ENCODE measurements at places on chromosomes 4 and X.
A peak's percentile ranks its signal among the peaks of the same experiment; 100 is the strongest.

GRCh38 chr4:66279084-66279483 lies 608.8 kb upstream of the EPHA5 start:
- DNase-seq: no peak

GRCh38 chr4:108045687-108046024 lies 56.0 kb downstream of the HADH start:
- DNase-seq: no peak

GRCh38 chr4:159272273-159273140 lies 169.6 kb downstream of the RAPGEF2 start:
- DNase-seq: no peak

GRCh38 chr4:73275318-73275654 lies 16.7 kb upstream of the ANKRD17 start:
- no peak for DNase-seq

DNA sequence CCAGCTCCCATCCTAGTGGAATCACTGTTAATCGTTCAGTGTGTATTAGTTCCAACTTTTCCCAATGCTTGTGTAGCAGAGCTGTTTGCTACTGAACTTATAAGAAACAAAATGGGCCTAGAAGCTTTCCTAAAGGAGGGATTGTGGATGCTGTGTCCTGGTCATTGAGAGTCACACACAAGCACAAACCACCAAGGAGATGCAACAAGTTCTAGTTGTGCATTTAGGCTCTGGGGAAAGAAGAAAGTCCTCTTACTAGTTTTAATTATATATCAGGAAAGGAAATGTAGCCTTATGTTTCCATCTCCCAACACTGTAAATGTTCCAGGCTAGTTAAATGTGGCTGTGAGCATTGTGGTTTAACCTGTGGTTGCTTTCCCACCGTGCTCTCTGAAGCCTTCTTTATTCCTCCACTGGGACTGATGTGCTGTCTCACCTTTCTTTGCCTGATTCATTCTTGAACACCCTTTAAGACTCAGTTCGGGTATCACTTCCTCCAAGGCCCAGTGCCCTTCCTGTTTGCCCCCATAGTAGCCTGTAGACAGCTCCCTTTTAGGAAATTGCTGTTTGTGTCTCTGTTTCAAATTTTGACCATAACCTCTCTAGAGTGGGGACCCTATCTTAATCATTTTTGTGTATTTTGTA lies 34.3 kb downstream of the ATP10D start:
- no peak for DNase-seq

GRCh38 chr4:41822325-41822724 lies 73.8 kb upstream of the PHOX2B start:
- DNase-seq: no peak

GRCh38 chr4:37615720-37616063 lies 70.5 kb downstream of the RELL1 start:
- no peak for DNase-seq

- no peak for DNase-seq
These were observed 115.4 kb downstream of the PTTG2 start for GRCh38 chr4:38075370-38076152.

GRCh38 chr4:169899295-169899694 lies 126.9 kb downstream of the MFAP3L start:
- DNase-seq: no peak

DNA sequence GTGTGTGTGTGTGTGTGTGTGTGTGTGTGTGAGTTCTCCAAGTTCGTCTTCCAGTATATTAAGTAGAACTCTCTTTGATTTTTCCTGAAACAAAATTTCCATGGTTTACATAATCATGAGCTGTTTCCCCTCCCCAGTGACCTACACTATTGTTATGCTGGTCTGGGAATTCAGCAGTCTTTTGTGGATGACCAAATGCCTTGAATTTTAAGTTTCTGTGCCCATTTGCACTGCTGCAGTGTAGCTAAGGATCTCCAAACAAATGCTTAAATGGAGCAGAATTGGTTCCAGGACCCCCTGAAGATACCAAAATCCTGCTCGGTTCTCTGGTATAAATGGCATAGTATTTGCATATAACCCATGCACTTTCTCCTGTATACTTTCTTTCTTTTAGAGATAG lies 77.2 kb upstream of the SLC34A2 start:
- no peak for DNase-seq

- DNase-seq: no peak
These were observed 5.9 kb downstream of the LAMP2 start for GRCh38 chrX:120463241-120463640.

DNA sequence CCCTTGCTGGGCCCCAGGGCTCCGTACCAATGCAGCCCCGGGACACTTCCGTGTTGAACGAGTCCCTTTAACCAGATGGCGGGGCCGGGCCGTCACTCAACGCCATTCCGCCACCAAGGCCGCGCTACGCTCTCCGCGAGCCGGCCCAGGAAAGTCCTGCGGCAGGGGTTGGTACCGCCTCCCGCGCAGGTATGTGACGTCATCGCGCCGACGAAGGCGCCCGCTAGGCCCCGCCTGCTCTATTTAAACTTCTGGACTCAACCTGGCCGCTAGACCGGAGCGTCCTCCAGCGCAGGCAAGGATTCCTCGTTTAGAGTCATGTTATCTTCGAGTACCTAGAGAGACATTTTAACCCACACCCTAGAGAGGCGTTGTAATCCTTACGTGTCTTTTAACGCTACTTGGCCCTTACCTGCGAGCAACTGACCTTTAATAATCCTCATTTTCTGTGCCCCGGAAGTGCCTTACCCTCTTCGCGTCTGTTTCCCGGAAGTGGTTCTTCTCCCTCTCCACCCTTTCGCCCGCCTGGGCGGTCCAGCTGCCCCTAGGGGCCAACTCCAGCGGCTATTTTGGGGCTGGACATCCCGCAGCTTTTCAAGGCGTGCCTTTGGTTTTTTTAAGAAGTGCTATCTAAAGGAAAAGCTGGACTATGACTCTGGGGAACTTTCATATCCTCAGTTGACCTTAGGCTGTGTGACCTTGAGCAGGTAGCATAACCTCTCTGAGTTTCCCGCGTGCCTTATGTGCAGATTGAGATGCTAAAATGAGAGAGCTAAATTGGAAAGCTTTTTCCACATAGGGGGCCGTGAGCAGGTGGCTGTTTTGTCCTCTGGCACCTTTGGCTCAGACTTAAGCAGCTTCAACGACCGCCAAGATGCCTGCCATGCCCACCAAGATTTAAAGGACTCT lies at the start of gene PNPLA4:
TSS of gene PNPLA4 (minus strand) at position 155 of the 909 bp plus-strand sequence. CDS start 1,294 bp downstream, outside the sequence.
- peak; percentile 60 for DNase-seq

GRCh38 chr4:90127706-90128345 lies 632 bp downstream of the CCSER1 start:
- DNase-seq: no peak

DNA sequence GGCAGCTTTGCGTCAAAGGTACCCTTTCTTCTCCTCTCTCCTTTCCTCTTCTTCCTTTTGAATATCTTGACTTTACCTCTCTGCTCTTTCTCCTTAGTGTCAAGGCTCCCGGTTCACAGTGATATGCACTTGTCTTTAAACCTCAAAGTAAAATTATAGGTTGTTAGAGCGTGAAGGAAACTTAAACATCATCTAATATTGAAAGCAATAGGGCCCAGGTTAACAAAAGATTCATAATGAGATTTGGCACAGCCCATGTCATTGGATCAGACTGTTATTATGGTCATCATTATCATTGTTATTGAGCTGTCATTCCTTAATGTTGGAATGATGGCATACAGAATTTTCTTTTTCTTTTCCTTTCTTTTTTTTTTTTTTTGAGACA lies 32.5 kb downstream of the FTHL17 start:
- DNase-seq: no peak

DNA sequence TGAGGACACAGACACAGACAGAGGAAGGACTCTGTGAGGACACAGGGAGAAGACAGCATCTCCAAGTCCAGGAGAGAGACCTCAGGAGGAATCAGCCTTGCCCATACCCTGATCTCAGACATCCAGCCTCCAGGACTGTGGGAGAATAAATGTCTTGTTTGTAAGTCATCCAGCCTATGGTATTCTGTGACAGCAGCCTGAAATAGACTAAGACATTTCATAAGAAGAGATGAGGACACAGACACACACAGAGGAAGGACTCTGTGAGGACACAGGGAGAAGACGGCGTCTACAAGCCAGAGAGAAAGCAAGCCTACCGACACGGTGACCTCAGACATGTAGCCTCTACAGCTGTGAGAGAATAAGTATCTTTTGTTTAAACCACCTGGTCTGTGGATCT lies 112.1 kb downstream of the DHRSX start:
- no peak for DNase-seq

DNA sequence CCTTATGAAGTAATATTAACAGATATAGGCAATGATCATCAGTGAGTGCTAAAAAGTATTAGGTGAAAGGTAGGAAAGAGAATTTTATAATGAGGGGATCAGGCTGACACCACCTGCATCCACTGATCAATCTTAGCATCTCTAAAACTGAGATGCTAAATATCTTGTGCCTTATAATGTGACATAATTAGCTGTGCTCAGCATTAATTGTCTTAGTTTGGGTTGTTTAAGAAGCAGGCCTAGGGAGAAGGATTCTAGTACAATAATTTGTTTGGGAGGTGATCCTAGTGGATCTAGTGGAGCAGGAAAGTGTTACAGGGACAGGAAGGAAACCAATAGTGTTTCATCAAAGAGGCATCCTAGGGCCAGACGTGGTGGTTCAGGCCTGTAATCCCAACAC lies 22.2 kb upstream of the PAPSS1 start:
- DNase-seq: no peak

DNA sequence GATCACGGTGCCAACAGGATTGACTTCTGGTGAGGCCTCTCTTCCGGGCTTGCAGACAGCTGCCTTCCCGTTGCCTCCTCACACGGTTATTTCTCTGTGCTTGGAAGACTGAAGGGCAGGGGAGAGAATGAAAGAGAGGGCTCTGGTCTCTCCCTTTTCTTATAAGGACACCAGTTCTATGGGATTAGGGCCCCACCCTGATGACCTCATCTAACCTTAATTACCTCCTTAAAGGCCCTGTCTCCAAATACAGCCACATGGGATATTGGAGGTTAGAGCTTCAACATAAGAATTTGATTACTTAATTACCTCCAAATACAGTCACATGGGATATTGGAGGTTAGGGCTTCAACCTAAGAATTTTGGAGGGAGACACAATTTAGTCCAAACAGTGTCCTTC lies 46.5 kb downstream of the EVC start:
- no peak for DNase-seq

- no peak for DNase-seq
These were observed 249.2 kb downstream of the COL25A1 start for GRCh38 chr4:109053257-109053656.

GRCh38 chrX:77814210-77814609 lies 28.2 kb upstream of the ATRX start:
- no peak for DNase-seq

GRCh38 chrX:16739574-16739973 lies 20.2 kb downstream of the SYAP1 start:
- no peak for DNase-seq

DNA sequence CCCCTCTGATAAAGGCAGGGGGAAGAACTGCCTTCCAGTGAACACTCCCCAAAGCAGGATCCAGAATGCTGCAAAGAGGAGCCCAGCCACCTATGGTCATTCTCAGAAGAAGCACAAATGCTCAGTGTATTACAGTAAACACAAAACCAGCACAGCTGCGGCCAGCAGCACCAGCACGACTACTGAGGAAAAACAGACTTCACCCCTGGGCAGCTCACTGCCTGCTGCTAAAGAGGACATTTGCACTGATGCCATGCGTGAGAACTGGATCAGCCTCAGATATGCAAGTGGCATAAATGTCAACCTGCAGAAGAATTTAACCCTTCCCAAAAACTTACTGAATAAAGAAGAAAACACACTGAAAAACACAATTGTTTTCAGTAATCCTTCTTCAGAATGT lies 80.2 kb upstream of the TLR2 start:
- no peak for DNase-seq

- no peak for DNase-seq
These were observed 1440.9 kb upstream of the ADGRL3 start for GRCh38 chr4:59759082-59759825.

DNA sequence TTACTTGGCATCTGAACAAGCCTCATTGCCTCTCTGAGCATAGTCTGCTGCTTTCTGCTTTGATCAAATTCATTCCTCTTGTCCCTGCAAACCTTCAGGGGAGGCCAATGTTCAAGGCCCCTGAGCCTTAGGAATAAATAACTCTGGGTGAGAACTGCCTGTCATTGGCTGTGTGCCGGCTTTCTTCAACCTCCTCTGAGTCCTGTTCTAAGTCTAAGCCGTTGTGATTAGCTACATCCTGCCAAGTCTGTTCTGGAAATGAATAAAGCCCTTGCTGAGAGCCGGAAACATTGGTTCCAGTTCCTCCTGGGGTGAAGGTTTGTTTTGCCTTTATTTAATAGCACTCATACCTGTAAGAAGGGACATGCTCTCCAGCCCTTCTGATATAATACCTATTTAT lies 13.8 kb downstream of the RNF4 start:
- DNase-seq: no peak

DNA sequence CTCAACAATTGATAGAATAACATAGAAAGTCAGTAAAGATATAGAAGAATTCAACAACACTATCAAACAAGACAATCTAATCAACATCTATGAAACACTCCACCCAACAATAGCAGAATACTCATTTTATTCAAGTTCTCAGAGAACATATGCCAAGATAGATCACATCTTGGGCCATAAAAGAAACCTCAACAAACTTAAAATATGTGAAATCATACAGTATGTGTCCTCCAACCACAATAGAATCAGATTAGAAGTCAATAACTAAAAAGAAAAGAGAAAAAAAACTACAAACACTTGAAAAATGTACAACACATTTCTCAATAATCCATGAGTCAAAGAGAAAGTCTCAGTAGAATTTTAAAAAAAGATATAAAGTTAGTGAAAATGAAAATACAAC lies 78.6 kb upstream of the LDB2 start:
- no peak for DNase-seq

- DNase-seq: no peak
These were observed 8.5 kb downstream of the UGT2B7 start for GRCh38 chr4:69104719-69105275.

DNA sequence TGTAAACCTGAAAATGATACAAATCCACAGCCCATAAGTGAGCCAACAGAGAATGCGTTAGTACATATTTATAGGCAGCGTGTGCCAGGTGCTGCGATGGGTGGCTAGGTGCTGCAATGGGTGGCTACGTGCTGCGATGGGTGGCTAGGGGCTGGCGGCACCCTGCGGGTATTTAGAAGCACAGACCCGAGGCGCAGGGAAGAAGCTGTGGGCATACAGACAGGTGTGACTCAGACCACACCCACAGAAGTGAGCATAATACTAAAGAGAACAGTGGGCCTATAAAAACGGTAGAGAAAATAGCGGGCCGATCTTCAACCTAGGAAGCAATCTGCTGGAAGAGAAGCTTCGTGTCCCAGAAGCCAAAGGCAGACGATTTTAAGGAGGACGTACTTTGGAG lies 81.1 kb downstream of the FAT1 start:
- no peak for DNase-seq

GRCh38 chr4:7978489-7978888 lies 38.8 kb upstream of the AFAP1 start:
- DNase-seq: no peak

GRCh38 chrX:110183314-110183713 lies 134.6 kb downstream of the AMMECR1 start:
- no peak for DNase-seq

DNA sequence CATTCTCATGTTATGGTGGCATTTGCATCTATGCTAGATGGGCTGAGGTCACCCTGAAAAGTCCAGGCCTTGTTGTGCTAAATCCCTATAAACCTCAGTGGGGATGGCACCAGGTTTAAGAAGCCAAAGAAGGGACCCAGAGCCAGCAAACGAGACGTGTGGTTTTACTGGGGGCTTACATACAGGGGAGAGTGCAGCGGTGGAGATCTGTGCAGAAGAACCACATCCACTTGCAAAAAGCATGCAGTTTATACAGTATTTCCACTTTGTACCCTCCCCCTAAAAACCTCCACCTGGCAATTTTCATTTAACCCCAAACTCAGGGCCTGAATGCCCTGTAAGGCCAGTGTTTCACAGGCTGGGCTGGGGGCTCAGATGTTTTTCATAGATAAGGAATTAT lies 134.9 kb upstream of the GATB start:
- DNase-seq: no peak

Data from effector memory CD4-positive, alpha-beta T cell (primary cell).